Hepatocyte (in vitro differentiated cells): ENCODE measurements at places on chromosomes 6 and 20.
A peak's percentile ranks its signal among the peaks of the same experiment; 100 is the strongest.

DNA sequence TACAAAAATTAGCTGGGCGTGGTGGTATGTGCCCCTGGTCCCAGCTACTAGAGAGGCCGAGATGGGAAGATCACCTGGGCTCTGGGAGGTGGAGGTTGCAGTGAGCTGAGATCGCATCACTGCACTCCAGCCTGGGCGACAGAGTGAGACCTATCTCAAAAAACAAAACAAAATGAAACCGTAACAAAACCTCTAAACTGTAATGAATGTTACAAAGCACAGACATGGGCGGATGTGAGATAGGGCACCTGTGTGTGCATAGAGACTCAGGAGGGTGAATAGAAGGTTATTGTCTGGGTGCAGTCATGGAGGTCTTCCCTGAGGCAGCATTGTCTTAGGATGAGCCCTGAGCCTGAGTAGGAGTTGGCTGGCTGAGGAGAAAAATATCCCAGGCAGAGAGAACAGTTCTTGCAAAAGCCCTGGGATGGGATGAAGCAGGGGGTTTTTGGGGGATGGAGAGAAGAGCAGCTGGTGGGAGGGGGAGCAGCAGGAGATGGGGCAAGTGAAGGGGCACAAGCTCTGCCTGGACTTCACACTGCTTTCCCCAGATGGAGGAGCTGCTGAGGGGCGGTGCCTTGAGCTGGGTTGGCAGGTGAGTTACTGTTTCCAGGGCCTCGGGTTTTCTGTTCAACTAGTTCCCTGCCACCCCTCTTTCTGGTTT, 5.2 kb downstream of the BCAS4 start:
- DNase-seq: no peak

GRCh38 chr20:3802524-3803239, 6.6 kb downstream of the CDC25B start:
- DNase-seq: no peak

DNA sequence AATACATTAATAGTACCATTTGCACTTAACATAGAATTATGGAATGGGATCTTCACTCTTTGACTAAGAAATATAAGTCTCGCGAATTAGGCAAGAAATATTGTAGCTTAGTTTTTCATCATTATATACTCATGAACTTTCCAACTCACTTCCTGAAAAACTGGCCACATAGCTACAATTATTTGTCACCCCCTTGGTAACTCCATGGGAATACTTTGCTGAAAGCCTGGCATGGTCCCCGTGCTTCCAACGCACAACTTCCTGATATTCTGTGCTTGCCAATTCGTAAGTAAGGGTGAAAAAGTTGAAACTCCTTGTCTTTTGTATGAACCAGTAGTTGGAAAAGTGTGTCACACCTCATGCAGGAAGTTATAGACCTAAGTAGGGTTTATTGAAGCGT, 23.7 kb upstream of the HLA-DQA1 start:
- DNase-seq: no peak

DNA sequence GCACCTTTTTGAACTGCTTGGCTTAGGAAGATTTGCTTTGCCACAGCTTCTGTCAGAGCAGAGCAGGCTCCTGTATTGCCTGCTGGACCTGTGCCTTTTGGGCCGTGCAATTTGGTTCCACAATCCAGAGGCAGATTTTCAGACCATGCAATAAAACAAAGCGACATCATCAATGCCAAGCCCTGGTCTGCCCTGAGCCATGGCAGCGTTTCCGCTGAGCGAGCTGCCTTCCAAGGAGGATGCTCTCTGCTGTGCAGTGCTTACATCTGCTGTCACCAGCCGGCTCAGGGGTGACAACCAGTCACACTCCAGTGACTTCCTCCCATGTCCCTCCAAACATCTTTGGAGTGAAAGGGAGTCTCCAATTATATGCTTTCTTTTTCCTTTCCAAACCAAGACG, 282.2 kb downstream of the CDH26 start:
- DNase-seq: no peak

GRCh38 chr6:123804014-123804786, 535 bp downstream of the NKAIN2 start:
- no peak for DNase-seq

- DNase-seq: no peak
Observed at GRCh38 chr6:128580224-128581110, 60.1 kb upstream of the PTPRK start.

- no peak for DNase-seq
Observed at GRCh38 chr6:170434117-170434820, 118.8 kb downstream of the PSMB1 start.

- DNase-seq: no peak
Observed at GRCh38 chr6:24614648-24615047, 31.3 kb downstream of the KIAA0319 start.

DNA sequence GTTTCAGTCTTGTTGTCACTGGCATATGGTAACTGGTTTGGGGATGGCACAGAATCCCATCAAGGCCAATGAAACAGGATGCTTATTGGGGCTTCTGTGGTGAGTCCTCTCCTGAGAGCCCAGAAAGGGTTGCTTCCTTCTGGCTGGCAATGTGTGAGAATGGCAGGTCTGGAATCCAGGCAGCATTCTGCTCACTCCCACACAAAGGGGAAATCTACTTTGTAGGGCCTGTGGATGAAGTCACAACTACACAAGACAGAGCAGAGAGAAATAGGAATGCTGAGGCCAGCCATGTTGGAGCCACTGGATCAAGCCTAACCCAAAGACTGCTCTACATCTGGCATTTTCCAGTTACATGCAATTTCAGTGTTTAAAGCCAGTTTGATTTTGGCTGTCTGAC, 15.7 kb downstream of the PLAGL2 start:
- no peak for DNase-seq

DNA sequence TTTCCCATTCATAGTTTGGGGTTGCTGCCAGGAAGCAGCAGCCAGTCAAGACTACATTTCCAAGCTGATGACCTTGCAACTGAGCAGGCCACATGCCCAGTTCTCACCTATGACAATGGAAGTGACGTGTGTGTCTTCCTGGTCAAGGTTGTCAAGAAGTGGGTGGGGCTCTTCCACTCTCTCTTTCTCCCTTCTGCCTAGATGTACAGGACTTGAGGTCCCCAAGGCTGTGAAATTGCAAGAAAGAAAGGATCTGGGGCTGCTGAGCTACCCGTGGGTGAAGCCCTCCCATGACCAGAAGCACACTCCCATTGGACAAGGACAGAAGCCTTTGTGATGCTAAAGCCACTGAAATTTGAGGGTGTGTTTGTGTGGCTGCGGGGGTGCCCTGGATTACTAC, 175.1 kb downstream of the LINC00237 start:
- DNase-seq: no peak

DNA sequence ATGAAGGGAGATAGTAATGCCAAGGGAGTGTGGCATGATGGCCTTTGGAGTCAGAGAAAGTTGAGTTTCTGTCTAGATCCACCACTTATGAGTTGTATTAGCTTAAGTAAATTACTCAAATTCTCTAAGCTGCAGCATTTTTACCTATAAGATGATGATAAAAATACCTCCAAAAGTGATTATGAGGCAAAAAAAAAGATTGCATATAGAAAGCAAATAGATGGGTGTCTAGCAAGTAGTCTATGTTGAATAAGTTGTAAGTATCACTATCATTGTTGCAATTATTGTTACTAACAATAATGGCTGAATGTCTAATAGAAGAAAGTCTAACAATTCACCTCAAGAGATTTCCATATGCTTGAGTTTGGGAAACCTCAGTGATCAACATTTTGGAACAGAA, 959.2 kb upstream of the GJE1 start:
- no peak for DNase-seq

- DNase-seq: peak; percentile 46
Observed at GRCh38 chr6:154343473-154344308, 12.9 kb downstream of the IPCEF1 start.

DNA sequence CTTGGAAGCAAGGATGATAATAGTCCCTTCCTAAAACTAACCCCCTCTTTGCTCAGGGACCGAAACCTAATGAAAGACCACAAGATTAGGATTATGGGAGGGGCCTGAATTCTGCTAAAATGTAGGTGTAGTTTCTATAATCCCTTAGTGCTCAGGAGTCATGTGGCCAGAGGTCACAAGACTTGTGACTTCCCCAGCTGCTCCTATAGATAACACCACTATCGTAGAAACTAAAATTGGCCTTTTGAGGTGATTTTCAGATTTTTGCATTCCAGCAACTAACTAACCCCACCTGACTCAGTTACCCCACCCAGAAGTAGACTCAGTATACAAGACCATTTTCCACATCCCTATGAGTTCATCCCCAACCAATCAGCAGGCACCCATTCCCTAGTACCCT, 42.1 kb downstream of the MDN1 start:
- no peak for DNase-seq
